Activated naive CD8-positive, alpha-beta T cell treated with anti-CD3 and anti-CD28 coated beads, Interleukin-2, amount 10 ng/mL, durations not matched to agents 7 days and 5 days (primary cell): ENCODE measurements at places on chromosomes 6 and 20. TPM values are rescaled to one million over a fixed set of nuclear protein-coding genes. Genes with fewer than 3 reads are reported as not detected.
A peak's percentile ranks its signal among the peaks of the same experiment; 100 is the strongest.

GRCh38 chr6:108350528-108350927, 55.7 kb downstream of the AFG1L start:
- no peak overlapping the region for H3K27ac ChIP-seq
- no peaks in the 10 kb centered on the region for H3K27me3 ChIP-seq
- no peak for DNase-seq
- H3K36me3 ChIP-seq = peaks cover 24% of the 10 kb centered on the region
- no peak overlapping the region for H3K4me3 ChIP-seq

DNA sequence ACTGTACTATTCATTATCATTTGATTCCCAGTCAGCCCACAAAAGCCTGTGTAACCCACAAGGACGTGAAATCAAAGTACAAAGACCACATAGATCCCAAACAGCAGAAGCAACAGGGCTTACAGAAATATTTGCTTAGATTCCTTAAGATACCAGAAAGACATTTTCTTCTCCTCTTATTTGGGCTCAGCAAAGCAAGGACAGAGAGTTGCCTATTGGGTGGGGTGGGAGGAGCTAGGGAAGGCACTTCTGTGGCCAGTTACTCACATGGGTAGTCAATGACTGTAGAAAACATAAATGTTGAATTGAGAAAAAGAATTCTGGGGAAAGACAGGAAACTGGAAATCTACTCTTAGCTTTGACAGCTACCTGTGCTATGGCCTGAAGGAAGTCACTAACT, 19.8 kb downstream of the PDE7B start:
- H3K36me3 ChIP-seq = peaks cover 1% of the 10 kb centered on the region
- H3K4me1 ChIP-seq = peaks cover 5% of the 10 kb centered on the region
- no peak overlapping the region for H3K27ac ChIP-seq

GRCh38 chr6:108578595-108579327, 18.0 kb downstream of the FOXO3 start:
- H3K27me3 ChIP-seq = no peaks in the 10 kb centered on the region
- H3K4me1 ChIP-seq = peaks cover 31% of the 10 kb centered on the region
- H3K36me3 ChIP-seq = peaks cover 8% of the 10 kb centered on the region
- H3K27ac ChIP-seq = no peak overlapping the region

DNA sequence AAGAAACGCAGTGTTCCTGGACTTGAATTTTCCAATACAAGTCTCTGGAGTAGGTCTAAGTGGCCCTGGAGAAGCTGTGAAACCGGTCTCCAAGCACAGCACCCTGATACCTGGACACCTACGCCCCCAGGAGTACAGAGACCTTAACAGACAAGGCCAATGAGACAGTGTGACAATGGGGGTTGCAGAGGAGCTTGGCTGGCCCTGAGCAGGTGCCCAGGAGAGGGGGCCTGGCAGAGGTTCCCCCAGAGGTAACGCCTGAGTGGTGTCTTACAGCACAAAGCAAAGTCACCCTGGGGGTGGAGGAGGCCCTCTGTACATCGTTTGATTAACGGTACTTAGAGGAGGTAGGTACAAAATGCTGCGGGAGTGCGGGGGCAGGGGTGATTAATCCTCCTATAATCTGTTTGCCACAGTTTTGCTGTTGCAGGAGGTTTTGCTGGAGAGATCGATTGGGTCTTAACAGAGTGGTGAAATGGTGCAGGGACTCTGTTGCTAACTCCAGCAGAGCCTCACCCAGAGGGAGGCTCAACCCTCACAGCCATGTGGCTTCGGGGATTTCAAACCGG, 37.3 kb upstream of the APCDD1L start:
- H3K27ac ChIP-seq = no peak overlapping the region
- peaks cover 21% of the 10 kb centered on the region for H3K27me3 ChIP-seq
- DNase-seq = no peak
- no peak overlapping the region for H3K4me3 ChIP-seq
- H3K4me1 ChIP-seq = no peaks in the 10 kb centered on the region
- no peaks in the 10 kb centered on the region for H3K36me3 ChIP-seq

The IP6K3 gene
- total RNA-seq = not detected

DNA sequence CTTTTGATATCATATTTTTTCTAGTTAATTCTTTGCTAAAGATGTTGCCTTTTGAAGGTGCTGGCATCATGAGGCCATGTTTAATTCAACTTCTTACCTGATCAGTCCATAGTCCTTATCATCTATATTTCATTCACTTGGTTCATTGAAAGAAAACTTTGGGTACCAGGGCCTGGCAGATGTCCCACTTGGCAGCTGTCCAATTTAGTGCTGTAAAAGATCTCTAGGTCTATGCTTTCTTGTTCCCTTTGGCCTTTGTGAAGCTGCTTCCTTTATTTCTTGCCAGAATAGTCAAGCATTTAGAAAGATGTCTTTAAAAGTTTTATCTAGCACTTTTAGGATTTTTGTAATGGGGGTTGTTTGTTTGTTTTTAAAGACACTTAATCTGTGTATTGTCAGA, 61.7 kb upstream of the EYA4 start:
- no peaks in the 10 kb centered on the region for H3K36me3 ChIP-seq
- H3K4me3 ChIP-seq = no peak overlapping the region
- H3K27me3 ChIP-seq = peaks cover 5% of the 10 kb centered on the region
- H3K4me1 ChIP-seq = no peaks in the 10 kb centered on the region

DNA sequence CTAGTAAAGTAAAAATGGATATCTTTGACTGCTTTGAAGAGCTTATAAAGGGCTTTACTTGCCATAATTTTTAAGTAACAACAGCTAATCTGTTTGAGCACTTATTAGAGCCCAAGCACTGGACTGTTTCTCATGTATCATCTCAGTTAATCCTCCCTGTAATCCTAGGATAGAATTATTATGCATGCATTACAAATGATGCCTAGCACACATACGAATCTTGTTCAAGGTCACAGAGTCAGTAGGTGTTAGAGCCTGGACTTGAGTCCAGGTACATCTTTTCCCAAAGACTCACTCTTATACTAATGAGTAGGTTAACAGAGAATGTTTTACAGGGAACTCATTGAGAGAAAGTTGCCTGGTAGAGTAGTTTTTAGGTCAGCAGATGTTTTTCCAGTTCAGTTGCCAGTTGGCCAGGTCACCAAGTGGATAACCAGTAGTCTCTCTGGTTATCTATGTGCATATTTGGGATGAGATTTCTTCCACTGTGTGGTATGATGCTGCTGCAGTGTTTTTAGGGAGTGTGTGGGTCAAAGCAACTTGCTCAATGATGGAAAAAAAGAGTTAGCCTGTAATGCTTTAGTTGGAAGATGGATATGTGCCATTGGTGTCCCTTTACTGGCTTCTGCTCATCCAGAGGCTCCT, 32.3 kb upstream of the LAMA4 start:
- H3K4me1 ChIP-seq = peaks cover 19% of the 10 kb centered on the region
- no peak overlapping the region for H3K27ac ChIP-seq
- peaks cover 6% of the 10 kb centered on the region for H3K36me3 ChIP-seq
- H3K27me3 ChIP-seq = peaks cover 68% of the 10 kb centered on the region

- H3K36me3 ChIP-seq = no peaks in the 10 kb centered on the region
- DNase-seq = no peak
- H3K4me1 ChIP-seq = no peaks in the 10 kb centered on the region
- no peak overlapping the region for H3K27ac ChIP-seq
Observed at GRCh38 chr6:70625436-70625835, 42.2 kb upstream of the SMAP1 start.

The CRYBG1 gene
- 37.3 TPM for total RNA-seq

The PTPN1 gene
- total RNA-seq = 65.9 TPM

GRCh38 chr6:115932481-115932880, 128.2 kb downstream of the FRK start:
- H3K4me3 ChIP-seq = no peak overlapping the region
- no peak for DNase-seq
- H3K27ac ChIP-seq = no peak overlapping the region
- H3K27me3 ChIP-seq = no peaks in the 10 kb centered on the region

The HLA-DOB gene
- 3.1 TPM for total RNA-seq

DNA sequence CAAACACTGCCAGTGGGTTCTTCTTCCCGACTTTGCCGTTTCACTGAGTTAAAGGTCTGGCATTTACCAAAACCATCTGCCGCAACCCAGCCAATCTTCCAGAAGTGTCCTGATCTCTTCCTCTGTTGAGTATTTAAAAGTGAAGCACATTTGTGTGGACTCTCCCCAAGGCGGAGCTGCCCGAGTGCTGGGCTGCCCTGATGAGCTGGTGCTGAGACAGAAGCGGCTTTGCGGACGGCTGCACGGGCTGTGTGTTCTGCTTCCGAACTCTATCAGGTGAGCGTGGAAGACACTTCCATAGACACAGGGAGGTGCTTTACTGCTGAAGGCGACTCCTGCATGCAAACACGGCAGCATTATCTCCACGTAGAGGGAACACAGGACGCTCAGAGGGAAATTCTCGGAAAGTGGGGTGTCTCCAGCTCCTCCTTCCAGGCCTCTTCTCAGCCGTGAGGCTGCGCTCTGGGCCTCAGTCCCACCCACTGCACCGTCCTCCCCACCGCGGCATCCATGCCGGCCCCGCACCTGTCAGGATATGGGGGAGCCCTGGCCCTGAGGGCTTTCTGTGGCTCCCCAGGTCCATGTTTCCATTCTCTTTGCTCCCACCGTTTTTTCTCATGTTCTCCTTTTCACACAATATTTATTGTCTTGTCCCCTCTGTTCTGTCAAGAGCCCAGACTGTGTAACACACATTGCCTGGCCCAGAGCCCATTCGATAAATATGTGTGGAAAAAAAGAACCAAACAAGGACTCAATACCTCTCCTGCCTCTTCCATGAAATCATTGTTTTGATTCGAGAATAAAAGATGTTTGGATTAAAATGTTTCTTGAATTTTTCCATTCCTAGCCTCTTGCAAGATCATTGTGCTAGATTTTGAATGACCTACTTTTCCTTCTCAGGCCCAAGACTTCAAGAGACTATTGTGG, 205.1 kb downstream of the DLL1 start:
- no peaks in the 10 kb centered on the region for H3K27me3 ChIP-seq
- H3K4me3 ChIP-seq = no peak overlapping the region
- H3K4me1 ChIP-seq = peaks cover 43% of the 10 kb centered on the region
- DNase-seq = no peak
- H3K36me3 ChIP-seq = peaks cover 7% of the 10 kb centered on the region

The AHCY gene
- total RNA-seq = 55.0 TPM

The RAD21L1 gene
- 0.48 TPM for total RNA-seq

GRCh38 chr6:6224933-6225486, 95.5 kb downstream of the F13A1 start:
- no peaks in the 10 kb centered on the region for H3K4me1 ChIP-seq
- no peak overlapping the region for H3K4me3 ChIP-seq
- H3K36me3 ChIP-seq = no peaks in the 10 kb centered on the region
- H3K27me3 ChIP-seq = peaks cover 20% of the 10 kb centered on the region
- H3K27ac ChIP-seq = no peak overlapping the region

- peaks cover 5% of the 10 kb centered on the region for H3K27me3 ChIP-seq
- H3K4me3 ChIP-seq = no peak overlapping the region
- DNase-seq = no peak
- H3K4me1 ChIP-seq = no peaks in the 10 kb centered on the region
- no peak overlapping the region for H3K27ac ChIP-seq
Observed at GRCh38 chr6:100420711-100421110, 44.0 kb downstream of the SIM1 start.

GRCh38 chr6:110878751-110879522, 4.4 kb downstream of the AMD1 start:
- H3K4me3 ChIP-seq = peak overlapping the region; percentile 93
- H3K27ac ChIP-seq = peak overlapping the region; percentile 54
- DNase-seq = peak; percentile 40
- H3K36me3 ChIP-seq = peaks cover 12% of the 10 kb centered on the region
- H3K27me3 ChIP-seq = no peaks in the 10 kb centered on the region
